Type B pancreatic cell (in vitro differentiated cells): ENCODE measurements at places on chromosomes 1 and 21.
A peak's percentile ranks its signal among the peaks of the same experiment; 100 is the strongest.

- DNase-seq = no peak
These were observed 5.1 kb downstream of the AHCYL1 start for GRCh38 chr1:109989506-109990301.

GRCh38 chr1:224753491-224753890 lies 137.4 kb downstream of the CNIH3 start:
- DNase-seq = no peak

GRCh38 chr21:43937891-43938309 lies 72.9 kb downstream of the AGPAT3 start:
- no peak for DNase-seq

DNA sequence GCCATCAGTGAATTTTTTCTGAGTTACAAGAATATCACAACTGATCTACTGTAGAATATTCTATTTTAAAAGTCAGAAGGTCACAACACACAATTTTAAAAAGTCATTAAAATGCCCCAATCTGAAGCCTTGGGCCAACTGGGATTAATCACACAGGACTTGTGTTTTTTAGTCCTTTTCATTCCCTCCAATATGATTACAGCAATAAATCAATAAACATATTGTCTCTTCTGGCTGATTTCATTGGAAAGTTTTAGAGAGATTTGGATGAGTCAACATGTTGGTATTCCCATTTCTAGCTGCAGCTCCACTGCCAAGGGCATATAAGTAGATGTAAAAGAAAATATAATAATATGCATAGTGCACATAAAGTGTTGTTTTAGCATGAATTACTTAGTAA lies 85.8 kb downstream of the NIBAN1 start:
- DNase-seq = no peak

DNA sequence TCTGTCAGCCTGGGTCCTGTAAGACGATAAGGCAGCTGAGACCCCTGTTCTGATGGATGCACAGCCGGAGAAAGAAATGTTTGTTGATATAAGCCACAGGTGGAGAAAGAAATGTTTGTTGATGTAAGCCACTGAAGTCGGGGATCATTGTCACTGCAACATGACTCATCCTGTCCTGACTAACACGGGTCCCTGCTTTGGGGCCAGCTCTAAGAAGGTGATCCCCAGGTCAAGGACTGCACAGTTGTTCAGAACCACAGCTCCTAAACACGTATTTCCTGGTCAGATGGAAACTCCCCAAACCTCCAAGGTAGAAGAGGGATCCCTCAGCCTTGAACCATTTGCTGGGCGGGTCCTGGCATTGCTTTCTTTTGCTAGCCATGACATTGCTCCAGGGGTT lies 86.4 kb upstream of the IGSF21 start:
- DNase-seq = no peak

DNA sequence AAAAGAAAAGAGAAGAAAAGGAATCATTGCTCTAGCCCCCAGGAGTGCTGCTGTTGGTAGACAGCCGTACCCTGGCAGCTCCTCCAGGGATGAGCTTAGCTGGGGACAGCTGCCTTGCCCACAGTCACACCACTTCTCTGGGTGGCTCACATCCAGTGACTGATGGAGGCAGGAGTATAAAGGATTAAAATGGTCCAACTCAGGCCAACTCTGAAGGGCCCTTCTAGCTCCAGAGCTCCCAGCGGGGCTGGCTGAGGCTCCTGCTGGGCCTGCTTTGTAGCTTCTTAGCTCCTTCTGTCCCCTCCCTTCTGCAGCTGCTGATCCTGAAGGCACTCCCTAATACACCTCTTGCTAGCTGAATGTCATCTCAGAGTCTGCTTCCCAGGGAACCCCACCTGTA lies 4.4 kb downstream of the CITED4 start:
- DNase-seq = no peak

- no peak for DNase-seq
These were observed 8.8 kb upstream of the ADAR start for GRCh38 chr1:154616659-154617345.

- DNase-seq = no peak
These were observed 215.7 kb upstream of the LYPLAL1 start for GRCh38 chr1:218957971-218958370.

DNA sequence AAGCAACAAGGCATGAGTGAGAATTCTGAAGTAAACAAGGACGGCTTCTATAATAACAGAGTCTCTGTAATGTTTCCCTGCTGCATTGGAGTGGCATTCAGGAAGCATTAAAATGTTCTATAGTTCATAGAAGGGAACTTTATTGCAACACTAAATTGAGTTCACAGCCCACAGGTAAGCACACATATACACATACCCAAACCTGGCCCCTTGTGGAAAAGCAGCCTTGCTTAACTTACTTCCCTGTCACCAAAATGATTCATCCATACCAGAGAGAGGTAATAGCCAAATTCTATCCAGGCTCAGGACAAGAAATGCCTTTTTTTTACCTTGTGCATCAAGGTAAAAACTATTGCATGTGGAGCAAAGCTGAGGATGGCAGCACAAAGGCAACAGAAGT lies 241.4 kb downstream of the HHIPL2 start:
- DNase-seq = no peak

- DNase-seq = peak; percentile 24
These were observed 102.9 kb upstream of the TLR5 start for GRCh38 chr1:223245983-223246382.

DNA sequence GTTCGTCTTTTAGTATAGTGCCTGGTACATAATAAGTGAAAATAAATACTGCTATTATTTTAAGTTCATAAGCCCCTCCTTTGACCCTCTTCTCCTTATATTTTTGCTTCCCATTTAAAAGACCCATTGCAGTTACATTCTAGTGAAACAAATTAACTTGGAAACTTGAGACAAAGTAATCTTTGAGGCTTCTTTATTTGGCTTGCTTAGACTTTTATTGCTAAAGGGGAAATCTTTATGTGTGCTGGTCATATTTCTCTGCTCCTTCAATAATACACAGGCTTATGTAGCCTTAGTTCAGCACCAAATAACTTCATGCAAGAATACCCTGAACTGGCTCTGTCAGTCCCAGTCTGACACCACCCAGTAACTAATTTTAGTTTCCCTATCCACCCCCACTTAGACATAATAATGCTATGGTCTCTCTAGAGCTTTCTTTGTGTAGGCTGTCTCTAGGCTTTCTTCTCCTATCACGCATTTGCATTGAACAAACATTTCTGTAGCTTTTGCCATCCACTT lies 257.8 kb downstream of the OMA1 start:
- DNase-seq = no peak

- DNase-seq = no peak
These were observed 11.4 kb upstream of the GORAB start for GRCh38 chr1:170520601-170521000.

DNA sequence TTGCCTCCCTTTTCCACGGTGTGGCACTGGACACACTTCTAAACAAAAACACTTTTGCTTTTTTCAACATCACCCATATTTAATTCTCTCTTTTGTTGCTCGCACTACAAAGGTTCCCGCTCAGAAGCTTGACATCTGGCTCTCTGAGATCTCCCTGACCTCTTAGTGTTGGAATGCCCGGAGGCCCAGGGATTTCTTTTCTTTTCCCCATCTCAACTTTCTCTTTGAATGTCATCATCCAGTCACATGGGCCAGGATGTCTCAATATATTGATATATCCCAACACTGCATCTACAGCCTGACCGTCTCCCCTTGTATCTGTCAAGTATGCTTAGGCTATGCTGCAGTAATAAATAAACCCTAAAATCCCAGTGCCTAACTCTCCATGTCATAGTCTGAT lies 54.3 kb upstream of the DESI2 start:
- no peak for DNase-seq

GRCh38 chr1:53408013-53408754 lies 51.0 kb upstream of the DMRTB1 start:
- peak; percentile 51 for DNase-seq
